Activated CD4-positive, alpha-beta T cell treated with anti-CD3 and anti-CD28 coated beads, Interleukin-2, amount 50 U/mL, for 4 hours (primary cell): ENCODE measurements at places on chromosomes 5 and 9.

DNA sequence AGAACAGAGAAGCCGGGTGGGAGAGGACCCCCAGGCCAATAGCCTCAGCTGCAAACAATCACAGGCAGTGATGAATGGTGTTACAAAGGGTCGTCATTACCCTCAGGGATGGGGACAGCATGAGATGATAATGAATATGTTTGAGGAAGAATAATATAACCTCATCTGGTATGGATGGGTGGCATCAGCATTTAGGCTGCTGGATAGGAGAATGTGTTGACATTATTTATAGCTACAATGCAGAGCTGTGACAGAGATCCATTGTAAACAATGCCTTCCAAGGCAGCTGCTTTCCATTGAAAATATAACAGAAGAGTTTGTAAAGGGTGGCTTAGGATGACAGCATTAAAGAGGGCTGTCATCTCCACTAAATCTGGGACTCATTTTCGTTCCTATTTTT is 365.5 kb downstream of the KCNN2 start:
- DNase-seq = no peak

DNA sequence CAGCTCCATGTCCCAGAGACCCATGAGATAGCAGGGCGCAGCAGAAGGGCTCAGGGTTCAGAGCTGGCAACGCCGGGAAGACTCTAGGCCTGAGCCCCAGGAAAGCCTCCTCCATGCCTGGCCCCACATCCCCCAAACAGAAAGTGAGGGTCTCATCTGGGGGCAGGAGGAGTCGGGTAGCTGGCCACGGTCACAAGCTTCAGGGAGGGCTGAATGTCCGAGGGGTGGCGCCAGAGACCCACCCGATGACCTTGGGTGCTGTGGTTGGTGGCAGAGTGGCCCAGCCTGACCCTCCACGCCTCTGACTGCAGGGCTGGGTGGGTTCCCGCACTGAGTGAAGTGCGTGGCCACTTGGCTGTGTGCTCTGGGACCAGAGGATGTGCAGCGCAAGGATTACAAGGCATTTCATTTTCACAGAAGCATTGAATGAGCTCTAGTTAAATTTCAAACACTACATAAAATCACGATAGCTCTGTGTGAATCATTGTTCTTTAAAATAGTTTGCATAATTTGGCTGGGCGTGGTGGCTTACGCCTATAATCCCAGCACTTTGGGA is 3.0 kb downstream of the C8G start:
- no peak for DNase-seq

- no peak for DNase-seq
Measured at GRCh38 chr5:171475596-171475995, 56.1 kb downstream of the FGF18 start.

DNA sequence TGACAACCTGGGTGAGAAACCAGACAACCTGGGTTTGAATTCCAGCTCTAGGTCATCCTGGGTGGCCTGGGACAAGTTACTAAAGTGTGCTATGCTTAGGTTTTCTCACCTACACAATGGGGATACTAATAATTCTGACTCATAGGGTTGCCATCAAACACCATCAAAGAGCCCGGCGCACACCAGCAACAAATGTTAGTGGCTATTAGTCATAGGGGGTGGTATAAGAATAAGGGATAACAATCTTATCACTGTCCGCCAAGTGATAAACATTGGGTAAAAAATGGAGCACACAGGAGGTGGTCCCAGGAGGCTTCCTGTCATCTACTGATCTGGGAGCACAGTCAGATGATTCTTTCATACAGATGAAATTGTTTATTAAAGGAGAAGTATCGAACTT is 61.4 kb upstream of the AFAP1L1 start:
- no peak for DNase-seq

DNA sequence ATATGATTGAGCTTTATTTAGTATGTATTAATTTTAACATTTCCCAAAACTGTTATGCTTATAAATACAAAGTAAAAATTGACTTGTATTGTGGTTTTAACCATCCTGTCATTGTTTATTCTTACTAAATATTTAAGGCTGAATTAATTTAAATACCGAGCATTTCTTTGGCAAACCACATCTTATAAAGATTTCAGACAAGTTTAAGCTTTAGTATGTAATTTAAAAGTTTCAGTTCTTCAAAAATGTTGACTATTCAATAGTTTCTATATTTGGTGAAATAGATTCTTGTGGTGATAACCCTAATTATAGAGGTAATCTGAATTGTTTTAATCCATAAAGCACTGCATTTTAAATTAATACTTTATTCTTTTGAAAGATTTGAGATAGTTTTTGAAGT is 65.5 kb downstream of the CCNH start:
- DNase-seq = no peak

GRCh38 chr5:36537724-36538123 is 68.7 kb upstream of the SLC1A3 start:
- DNase-seq = no peak
